ENCODE measurements at places on chromosomes 6 and 20.

DNA sequence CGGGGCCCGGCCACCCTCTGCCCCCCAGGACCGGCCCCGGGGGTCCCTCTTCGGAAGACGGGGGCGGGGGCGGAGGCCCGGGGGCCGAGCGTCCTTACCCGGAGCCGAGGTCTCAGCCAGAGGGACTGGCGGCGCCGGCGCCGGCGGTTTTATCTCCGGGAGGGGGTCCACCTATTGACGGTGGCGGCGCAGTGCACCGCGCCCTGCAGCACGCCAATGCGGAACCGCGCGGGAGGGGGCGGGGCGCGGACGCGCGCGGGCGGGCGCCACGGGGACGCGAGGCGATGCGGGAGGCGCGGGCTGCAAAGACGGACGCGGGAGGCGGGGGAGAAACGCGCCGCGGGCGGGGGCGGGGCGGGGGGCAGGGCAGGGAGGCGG is at the start of gene EEF1A2:
Gene EEF1A2, minus strand, starts transcription at position 124 of the 378 bp plus-strand sequence. CDS start 1,320 bp downstream, outside the sequence.
- no peak for DNase-seq

DNA sequence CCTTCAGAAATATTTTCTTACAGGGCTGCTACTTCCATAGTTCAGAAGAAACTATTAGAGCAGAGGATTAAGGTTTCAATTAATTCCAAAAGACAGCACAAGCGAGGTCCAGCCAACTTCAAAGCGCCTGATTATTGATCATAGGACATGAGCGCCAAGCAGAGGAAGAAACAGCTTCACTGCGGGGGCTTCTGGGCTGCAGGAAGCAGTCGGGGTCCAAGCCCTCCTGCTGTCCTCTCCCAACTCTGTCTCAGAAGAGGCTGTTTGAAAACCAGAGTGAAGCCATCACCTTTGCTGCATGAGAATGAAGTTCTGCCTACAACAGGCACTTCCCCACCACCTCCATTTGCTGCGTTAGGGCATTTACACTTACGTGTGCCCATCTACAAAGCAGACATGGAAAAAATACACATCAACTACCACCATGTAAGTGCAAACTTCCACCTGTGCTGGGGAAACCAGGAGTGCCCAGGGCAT is 23.9 kb downstream of the SUMO4 start:
- DNase-seq = no peak

DNA sequence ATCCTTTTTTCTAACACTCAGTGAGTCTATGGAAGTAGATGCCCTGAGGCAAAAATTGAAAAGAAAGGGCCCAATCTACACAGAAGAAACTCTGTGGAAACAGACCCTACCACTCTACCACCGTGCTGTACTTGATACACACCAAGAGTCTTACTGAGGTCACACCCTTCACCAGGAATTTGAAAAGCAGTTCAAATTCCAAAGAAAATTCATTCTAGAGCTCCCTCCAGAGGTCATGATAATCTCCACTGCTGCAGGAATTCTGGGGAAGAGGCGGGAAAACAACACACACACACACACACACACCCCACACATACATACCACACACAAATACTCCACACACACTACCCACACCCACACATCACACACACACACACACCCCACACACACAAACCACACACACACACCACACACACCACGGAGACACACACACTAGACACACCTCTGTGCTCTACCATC is 336.8 kb downstream of the HDGFL1 start:
- DNase-seq = peak; percentile 66

- DNase-seq = no peak
These were observed 24.0 kb upstream of the CCND3 start for GRCh38 chr6:41965429-41966213.

GRCh38 chr20:18428490-18429173 is 38.2 kb downstream of the DZANK1 start:
- DNase-seq = peak; percentile 11

- DNase-seq = peak; percentile 92
These were observed 57.2 kb upstream of the ARID1B start for GRCh38 chr6:156719720-156720563.

DNA sequence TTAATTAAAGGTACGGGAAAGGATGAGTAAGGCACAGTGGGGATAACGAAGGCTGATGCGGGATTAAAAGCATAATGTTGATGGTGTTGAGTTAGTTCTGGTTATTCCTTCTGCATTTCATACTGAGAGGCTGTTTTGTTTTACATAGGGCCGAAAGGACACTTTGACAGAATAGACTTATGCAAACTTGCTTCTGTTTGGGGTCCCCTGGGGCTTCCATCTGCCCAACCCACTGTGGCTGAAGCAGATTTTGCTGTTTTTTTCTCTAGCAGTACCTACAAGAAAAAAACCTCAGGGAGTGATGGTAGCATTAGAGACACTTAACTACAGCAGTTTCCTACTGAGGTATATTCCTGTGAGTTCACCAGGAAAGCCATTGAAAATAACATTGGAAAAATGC is 136.1 kb upstream of the SUPT3H start:
- DNase-seq = no peak

DNA sequence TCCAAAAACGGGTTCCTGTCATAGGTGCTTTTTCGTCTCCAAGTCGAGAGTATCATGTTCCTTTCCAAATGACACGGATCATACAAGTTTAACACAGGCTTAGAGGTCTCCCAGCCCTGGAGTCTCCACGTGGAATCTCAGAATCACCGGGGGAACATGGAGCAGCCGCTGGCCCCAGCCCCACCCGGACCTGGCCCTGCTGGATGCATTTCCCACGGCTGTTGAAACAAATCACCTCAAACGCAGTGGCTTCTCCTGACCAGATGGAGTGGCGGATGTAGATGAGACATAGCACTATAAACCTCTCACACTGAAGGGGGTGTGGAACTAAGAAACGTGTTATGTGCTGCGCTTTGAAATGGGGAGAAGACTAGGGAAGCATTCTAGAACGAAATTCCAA is 70.0 kb upstream of the FRMD1 start:
- DNase-seq = no peak

GRCh38 chr20:21511850-21512633 is 1.8 kb downstream of the NKX2-2 start:
- no peak for DNase-seq
